ENCODE measurements at places on chromosomes 4 and X.

- DNase-seq: no peak
Measured at GRCh38 chrX:131235768-131236545, 53.1 kb downstream of the IGSF1 start.

- DNase-seq: no peak
Measured at GRCh38 chr4:176309772-176310171, 10.0 kb upstream of the SPCS3 start.

GRCh38 chrX:71111141-71111843, at the start of gene IL2RG:
Gene IL2RG, minus strand, starts transcription at chrX:71111577. Its CDS starts 38 bp downstream, at chrX:71111539.
- peak; percentile 3 for DNase-seq

- no peak for DNase-seq
Measured at GRCh38 chr4:138891631-138892031, 124.0 kb upstream of the NOCT start.

DNA sequence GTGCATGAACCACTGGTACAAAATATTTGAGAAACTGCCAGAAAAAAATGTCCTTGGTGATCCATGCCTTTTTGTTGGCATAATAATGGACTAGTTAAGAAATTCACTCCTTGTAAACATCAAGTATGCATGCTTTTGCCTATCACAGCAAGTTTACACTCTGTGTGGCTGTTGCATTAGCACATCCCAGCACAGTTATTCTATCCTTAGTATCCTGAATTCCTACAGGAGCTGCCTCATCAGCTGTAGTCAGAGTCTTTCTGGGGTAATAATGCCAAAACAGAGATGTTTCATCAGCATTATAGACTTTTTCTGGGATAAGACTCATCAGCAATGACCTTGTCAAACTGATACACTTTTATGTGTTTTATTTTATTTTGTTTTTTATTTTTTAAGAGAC, 82.8 kb downstream of the CHIC2 start:
- DNase-seq: no peak

DNA sequence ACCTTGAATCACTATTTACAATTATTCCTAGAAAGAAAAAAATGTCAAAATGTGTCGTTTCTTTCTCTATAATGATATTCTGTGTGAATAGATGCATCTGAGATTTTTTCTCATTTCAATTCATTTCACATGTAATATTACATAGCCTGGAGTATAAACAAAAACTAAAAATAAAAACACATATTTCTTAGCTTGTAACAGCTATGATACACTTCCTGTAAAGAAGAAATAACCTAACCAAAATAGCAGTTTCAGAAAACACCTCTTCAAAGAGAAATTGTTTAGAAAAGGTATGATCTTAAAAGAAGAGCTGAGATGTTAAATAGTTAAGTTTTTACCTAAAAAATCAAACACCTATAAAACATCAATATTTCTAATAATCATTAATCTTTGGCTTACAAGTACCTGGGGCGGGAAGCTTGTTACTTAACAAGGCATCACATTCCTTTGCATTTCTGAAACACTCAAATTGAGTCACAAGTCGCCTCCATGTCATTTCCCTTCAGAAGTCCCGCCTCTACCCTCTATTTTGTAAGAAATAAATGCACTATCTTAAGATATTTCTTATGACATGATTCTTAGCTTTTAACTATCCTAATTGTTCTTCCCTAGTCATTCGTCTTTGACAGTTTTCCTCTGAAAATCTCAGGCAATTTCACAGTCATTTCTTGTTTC, 76.5 kb downstream of the PCDH18 start:
- DNase-seq: no peak

GRCh38 chr4:80073473-80074008, 512 bp upstream of the ANTXR2 start:
- peak; percentile 66 for DNase-seq

DNA sequence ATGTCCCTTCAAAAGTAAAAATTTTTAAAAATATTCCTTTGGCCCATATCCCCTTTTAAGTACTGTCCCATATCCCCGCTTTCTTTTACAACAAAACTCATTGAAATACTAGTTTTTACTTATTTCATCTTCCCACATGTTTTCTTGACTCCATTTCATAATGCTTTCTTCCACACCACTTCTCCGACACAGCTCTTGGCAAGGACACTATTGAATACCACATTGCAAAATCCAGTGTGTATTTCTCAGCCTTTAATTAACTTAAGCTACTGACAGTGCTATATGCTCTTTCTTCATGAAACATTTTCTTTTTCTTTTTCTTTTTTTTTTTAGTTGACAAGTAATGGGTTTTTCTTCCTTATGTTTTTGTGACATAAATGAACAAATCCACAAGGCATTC, 28.8 kb downstream of the PRDM8 start:
- DNase-seq: no peak

GRCh38 chr4:145130130-145130529, 32.0 kb downstream of the ABCE1 start:
- no peak for DNase-seq

DNA sequence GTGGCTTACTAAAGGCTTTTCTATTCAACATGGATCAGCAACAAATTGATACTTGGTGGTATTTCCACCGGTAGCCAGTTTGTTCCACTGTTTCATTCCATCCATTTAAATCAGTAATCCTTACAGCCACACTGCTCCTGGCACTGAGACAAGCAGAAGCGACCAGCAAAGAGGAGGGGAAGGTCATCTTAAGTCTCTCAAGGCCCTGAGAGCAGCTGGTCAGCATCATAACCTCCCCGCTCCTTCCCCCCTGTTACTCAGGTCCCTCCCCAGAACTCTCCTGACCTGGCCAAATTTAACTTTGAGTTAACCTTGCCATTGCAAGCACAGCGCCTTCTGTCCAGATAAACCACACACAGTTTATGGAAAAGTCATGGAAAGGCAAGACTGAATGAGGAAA, 331.3 kb upstream of the KLF3 start:
- DNase-seq: no peak

DNA sequence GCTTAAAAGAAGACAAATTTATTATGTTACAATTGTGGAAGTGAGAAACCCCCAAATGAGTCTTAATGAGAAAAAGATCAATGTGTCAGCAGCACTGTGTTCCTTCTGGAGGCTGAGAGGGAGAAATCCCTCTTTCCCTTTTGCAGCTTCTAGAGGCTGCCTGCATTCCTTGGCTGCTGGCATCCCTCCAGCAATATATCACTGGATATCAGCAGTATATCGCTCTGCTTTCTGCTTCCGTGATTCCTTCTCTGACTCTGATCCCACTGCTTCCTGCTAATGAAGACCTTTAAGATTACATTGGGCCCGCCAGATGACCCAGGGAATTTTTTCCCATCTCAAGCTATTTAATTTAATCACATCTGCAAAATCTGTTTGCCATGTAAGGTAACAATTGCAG, 1008.0 kb downstream of the RAPGEF2 start:
- no peak for DNase-seq

DNA sequence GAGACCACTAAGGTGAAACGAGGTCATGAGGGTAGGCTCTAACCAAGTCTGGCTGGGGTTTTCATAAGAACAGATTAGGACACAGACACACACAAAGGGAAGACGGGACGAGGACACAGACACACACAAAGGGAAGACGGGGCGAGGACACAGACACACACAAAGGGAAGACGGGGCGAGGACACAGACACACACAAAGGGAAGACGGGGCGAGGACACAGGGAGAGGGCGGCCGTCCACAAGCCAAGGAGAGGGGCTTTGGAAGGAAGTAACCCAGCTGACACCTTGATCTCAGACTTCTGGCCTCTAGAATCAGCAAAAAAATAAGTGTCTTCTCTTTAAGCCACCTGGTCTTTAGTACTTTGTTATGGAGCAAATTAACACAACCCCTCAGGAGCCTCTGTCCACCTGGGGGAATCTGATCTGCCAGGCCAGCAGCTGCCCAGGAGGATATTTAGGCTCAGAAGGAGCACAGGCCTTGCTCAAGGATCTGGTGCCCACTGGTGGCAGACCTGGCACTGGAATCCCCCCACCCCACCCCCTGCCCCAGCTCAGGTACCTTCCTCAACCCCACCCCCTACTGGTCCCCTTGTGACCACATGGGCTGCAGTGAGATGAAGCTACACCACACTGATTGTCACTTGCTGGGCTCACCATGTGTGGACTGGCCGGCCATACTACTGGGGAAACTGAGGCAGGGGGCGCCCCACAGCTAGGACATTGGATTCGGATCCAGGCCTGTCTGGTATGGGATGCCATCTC, 2.8 kb downstream of the ABLIM2 start:
- DNase-seq: no peak

DNA sequence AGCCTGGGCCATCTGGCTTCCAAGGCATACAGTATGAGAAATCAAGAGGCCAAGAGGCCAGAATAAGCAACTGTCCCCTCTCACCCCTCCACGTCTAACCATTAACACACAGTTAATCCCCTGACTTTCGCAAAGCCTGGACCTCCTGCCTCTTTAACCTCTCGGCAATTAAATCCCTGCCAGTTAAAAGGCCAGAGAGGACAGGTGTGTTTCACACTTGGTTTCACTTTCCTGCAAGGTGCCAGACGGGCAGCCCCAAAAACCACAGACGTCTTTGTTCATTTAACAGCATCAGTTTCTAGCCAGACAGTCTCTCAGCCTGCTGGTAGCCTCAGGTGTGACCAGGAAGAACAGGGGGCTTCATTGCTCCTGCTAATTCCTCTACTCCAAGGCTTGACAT, 91.1 kb upstream of the KIT start:
- DNase-seq: no peak

GRCh38 chr4:151355155-151355554, 29.8 kb upstream of the SH3D19 start:
- DNase-seq: no peak

DNA sequence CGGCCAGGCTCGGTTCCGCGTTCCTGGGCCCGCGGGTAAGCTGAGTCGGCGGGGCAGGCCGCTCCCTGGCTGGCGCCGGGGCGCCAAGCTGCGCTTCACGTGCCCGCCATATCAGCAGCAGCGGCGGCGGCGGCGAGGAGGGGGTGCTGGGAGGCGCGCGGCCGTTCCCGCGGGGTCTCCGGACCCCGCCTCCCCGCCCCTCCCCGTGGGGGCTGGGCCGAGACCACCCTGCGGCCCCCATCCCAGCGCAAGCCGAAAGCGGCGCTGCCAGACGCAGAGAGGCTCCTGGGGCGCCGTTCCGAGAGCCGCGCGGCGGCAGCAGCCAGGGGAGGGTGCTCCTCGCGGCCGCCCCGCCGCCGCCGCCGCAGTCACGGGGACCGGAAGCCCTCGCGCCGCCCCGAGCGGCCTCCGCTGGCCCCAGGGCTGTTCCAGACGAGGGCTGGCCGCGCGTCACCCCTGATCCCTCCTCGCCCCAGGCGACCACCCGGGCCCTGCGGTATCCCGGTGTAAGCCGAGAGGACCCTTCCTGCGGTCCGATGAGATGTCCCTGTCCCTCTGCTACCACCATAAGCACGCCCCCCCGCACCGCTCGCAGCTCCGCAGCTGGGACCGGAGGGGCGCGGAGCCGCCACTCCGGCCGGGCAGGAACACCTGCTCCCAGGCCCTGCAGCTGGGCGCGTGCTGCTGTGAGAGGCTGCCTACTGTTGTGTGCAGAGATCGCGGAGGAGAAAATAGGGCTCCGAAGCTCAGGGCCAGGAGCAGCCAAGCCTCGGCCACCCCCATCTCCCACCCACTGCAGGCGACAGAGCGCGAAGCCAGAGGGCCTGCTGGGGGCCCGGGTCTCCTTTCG, 7.5 kb upstream of the BCOR start:
- DNase-seq: no peak

- no peak for DNase-seq
Measured at GRCh38 chr4:123284168-123284567, 112.4 kb upstream of the SPRY1 start.

- DNase-seq: no peak
Measured at GRCh38 chr4:75338352-75338880, 175.8 kb downstream of the RCHY1 start.

- no peak for DNase-seq
Measured at GRCh38 chrX:18886005-18886343, 97.9 kb downstream of the PHKA2 start.

GRCh38 chr4:181507180-181507835, 735.9 kb upstream of the TENM3 start:
- no peak for DNase-seq

DNA sequence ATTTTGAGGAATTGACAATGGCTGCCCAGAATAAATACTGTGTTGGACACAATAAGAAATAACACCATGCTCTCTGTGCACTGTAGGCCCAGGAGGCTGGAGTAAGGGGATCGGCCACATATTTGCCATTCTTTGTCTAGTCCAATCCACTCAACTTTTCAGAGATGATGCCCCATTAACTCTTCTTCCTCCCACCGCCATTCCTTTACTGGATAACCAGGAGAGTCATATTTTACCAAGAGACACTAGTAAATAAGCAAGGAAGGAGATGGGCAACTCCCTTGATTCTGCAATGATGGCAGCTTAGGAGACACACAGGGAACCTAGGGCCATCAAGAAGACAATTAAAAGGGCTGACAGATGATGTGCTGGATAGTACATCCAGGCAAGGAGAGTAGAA, 87.9 kb upstream of the GPC3 start:
- no peak for DNase-seq

- no peak for DNase-seq
Measured at GRCh38 chrX:127207326-127207725, 387.8 kb downstream of the PRR32 start.

DNA sequence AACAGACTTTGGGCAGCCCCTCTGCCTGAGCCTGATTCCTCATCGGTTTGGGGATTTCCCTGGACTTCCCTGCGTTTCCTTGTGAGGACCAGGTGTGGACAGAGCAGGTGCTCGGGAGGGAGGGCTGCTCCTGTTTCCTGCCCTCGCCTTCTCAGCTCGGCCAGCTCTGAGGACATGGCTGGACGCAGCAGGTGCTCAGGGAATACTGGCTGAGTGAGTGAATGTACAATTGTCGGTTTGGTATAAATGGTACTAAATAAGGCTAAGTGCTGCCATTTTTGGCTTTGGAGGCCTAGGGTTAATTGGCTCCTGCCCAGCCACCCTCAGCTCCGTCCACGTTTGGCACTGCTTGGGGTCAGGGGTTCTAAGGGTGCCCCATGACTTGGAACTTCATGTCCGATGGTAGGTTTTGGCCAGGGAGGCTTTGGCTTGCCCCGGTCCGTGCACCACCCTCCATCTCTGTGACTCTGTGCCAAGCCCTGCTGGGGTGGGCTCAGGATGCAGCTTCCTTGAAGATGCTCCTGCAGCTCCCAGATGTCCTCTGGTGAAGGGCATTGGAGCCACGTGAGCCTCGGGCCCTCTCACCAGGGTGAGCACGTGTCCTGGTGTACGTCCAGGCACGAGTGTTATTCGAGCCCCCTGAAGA, 45.0 kb upstream of the NKX1-1 start:
- DNase-seq: no peak

GRCh38 chrX:25207803-25208475, 192.2 kb upstream of the ARX start:
- DNase-seq: no peak

- no peak for DNase-seq
Measured at GRCh38 chr4:73576381-73576780, 43.9 kb downstream of the RASSF6 start.

- DNase-seq: no peak
Measured at GRCh38 chr4:16573739-16574138, 324.7 kb downstream of the LDB2 start.

DNA sequence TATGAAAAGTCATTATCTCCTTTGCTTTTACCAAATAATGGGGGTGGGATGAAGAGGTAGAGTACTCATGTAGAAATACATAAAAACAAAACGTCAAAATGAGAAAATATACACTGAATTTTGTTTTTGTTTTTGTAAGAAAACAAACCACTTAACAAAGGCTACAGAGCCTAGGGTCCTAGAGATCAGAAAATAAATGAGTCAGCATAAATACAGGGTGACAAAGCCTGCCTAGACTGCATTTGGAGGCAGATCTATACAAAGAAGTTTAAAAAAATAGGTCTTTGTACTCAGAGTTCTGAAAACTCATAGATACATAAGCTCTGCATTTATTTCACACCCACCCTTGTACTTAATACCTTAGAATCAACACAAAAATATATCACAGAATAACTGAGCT, 52.4 kb downstream of the MTMR8 start:
- no peak for DNase-seq

GRCh38 chrX:120304256-120304655, 7.0 kb downstream of the TMEM255A start:
- no peak for DNase-seq
